ENCODE measurements at places on chromosomes 3 and 15.

- no peak for DNase-seq
These were observed 32.2 kb downstream of the ANAPC13 start for GRCh38 chr3:134453631-134454030.

- DNase-seq = no peak
These were observed 10.5 kb downstream of the FILIP1L start for GRCh38 chr3:100103558-100104441.

DNA sequence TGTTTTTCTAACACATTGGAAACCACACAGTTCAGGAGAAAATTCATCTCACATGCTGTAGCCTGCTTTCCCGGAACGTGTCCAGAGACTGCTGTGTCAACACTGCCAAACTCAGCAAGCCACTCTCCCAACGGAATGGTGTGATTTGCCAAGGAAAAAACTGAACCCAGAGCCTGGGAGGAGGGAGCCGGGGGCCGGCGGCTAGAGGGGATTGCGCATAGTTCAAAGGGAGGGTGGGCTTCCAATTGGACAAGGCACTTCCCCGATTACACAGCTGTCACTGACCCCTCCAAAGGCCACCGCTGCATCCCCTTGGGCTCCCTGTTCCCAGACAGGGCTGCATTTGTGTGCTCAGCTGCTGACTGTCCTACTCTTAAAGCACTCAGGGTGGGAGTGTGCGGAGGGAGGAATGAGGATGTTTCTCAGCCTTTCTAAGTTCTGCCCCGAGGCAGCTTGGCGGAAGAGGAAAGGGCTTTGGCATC is 256.2 kb downstream of the ZNF621 start:
- DNase-seq = peak; percentile 91

GRCh38 chr3:106379251-106379750 is 510.5 kb upstream of the CBLB start:
- DNase-seq = no peak

GRCh38 chr15:22845289-22845900 is 6.9 kb downstream of the NIPA2 start:
- DNase-seq = no peak

GRCh38 chr15:79887054-79887930 is 9.5 kb downstream of the MTHFS start:
- no peak for DNase-seq

DNA sequence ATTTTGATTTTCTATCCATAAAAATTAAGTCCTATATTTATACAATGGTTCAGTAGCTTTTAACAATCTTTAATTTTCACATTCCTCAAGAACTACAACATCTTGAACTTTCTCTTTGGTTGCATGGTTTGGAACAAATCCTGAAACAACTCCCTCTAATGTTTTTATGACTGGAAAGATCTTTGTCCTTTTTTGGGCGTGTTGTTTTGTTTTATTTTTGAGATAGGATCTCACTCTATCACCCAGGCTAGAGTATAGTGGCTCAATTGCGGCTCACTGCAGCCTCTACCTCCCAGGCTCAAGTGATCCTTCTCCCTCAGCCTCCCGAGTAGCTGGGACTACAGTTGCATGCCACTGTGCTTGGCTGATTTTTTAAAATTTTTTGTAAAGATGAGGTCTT is 4.0 kb downstream of the STX19 start:
- DNase-seq = no peak

- DNase-seq = no peak
These were observed 5.0 kb downstream of the GPR156 start for GRCh38 chr3:120280026-120280425.

GRCh38 chr3:134985864-134986715 is 191.0 kb downstream of the EPHB1 start:
- DNase-seq = no peak

- peak; percentile 41 for DNase-seq
These were observed 216.1 kb downstream of the ATP8B4 start for GRCh38 chr15:49902685-49903501.

DNA sequence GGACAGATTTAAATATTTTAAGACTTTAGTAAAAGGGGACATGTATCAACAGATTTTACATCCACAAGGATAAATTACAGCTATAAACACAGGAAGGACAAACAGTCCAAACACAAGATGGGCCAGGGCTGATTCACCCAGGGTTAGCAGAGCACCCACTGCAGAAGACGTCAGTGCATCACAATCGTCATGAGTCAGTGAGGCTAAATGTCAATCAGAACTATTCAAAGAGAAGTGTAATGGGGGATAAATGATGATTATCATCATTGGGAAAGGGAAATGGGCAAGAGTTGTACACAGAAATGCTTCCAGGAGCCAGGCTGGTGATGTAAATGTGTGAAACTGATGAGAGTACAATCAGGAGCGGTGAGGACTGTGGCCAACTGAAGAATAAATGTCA is 226.8 kb downstream of the PLCL2 start:
- DNase-seq = no peak

- no peak for DNase-seq
These were observed 52.4 kb downstream of the GASK1A start for GRCh38 chr3:43031485-43031884.

GRCh38 chr3:196995646-196996355 is 27.2 kb upstream of the PIGZ start:
- DNase-seq = no peak

DNA sequence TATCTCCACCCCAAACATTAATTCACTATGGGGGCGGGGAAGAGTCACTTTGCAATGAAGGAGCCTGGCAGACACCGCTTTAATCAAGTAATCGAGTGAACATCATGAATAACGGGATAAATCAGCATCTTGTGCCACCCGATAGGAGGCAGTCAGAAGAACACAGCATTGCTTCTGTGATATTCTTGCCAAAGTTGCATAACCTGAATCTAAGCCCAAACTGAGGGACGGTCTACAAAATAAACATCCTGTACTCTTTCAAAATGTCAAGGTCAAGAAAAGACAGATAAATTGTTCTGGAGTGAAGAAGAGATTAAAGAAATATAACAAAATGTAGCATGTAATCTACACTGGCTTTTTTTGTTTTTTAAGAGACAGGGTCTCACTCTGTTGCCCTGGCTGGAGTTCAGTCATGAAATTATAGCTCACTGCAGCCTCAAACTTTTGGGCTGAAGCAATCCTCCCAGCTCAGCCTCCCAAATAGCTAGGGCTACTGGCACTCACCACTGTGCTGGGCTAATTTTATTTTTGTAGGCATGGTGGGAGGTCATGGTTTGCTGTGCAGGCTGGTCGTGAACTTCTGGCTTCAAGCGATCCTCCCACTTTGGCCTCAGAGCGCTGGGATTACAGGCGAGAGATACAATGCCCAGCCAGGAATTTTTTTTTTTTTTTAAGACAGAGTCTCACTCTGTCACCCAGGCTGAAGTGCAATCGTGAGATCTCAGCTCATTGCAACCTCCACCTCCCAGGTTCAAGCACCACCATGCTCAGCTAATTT is 20.1 kb upstream of the VWA5B2 start:
- DNase-seq = no peak

GRCh38 chr3:47073685-47074084 is 90.2 kb downstream of the SETD2 start:
- no peak for DNase-seq

GRCh38 chr3:35544976-35545375 is 94.3 kb upstream of the ARPP21 start:
- DNase-seq = no peak

DNA sequence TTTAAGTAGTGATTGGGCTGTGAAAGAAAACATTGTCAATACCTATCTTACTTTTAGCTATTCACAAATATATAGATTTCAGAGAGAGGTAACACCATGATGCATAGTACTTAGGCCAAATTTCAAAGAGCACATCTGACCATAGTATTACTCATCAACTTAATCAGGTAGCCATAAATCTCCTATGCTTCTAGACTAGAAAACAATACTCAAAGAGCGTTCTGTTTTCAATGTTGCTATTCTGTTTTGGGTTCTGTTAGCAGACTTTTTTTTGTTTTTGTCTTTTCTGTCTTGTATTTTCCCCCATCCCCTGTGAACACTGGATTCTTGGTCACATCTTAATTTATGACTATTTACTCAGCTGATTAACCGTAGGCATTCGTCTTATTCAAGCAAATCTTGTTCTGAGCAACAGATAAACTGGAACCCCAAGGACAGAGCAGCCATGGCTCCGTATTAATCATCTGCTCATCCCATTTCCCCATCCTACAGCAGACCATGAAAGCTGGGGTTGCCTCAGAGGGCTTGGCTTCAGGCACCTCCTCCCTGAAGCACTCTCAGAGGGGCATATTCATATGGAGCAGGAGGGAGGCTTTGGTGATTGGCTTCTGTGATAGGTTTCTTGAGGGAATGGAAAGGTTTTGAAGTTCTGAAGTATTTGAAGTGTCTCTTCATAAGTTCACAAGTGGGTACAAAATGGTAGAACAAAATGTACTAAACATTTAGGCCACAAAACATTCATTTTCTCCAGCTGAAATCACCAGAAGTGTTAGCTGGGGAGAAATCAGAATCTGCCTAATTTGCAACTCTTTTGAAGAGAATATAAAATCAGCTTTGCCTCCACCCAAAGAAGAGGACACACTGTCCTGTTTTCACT is 105.3 kb downstream of the TNIK start:
- DNase-seq = no peak

DNA sequence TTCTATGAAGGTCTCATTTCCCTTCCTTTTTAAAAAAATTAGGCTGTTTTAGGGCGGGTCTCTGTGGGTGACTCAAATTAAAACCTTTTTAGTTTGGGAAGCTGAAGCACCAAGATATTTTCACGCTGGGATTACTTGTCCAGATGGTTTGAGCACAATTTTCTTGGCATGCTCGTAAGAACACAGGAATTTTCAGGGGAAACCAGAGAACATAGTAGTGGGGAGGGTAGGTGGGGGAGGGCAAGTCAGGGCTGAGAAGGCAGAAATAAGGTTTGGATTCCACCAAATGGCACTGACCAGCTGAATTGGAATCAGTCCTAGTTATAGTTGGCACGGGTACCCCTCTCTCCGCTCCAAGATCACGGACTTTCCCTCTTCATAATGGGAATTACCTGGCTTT is 97.3 kb upstream of the LRIG1 start:
- DNase-seq = peak; percentile 68

DNA sequence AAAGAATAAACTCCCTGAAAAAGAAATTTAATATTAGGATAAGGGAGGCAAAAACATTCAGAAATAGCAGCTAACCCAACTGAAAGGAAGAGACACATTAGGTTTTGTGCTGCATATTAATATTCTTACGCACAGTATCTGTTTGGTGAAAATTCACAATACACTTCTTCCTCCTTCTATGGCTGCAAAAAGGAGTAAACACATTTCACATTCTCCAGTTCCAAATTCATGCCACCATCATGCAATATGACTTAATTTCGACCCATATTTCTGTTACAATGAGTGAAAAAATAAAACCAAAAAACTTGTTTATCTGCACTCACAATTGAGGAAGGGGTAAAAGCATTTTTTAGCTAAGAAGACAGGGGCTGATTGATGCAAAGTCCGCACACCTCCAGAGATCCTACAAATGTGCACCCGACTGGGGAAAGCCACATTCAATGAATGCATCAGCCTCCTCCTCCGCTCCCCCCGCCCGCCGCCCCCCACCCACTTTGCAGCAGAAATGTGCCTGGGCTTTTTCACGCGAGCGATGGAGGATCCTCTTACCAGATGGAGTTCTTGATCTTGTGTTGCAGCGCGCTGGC is 1.0 kb downstream of the RFX7 start:
- DNase-seq = no peak

GRCh38 chr3:185552358-185552877 is at the start of gene LIPH:
Gene LIPH, minus strand, starts transcription at chr3:185552588. Its CDS starts 117 bp downstream, at chr3:185552471.
- no peak for DNase-seq

DNA sequence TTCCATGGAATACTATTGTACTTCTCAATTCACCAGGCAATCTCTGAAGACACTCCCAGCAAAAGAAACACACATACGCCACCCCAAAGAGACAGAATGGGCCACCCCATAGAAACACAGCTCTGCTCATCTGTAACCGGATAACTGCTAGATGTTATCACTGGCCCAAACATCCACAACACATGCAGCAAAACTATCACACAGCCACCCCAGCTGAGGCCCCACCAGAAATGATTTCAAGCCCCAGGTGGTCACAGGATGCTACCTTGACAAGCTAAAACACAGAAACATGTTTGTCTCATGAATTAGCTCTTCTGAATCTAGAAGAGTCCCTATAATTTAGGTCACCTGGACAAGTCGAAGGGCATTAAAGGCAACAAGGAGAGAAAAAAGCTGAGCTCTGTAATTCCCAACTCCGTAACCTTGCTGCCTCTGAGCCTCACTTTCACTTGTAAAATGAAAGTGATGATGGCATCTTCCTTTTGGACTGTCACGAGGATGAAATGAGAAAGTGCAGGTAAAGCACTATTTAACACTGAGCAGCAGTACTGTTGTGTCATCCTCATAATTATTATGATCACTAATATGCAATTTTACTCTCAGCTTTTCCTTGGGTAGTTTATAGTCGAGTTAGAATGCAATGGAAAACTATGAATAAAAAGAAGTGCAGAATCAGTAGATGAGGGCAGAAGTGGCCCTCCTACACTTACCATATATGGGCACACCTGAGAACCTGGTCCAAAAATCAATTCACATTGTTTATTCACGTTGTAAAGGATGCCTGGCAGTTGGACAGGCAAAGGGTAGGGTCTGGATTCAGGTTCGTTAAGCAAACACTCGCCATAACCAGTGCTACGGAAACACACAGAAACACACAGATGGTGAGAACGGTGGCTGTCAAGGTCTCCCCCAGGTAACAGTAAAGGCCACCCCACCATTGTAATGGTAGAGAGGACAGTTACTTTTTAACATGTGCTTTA is 38.6 kb downstream of the ADAMTS9 start:
- DNase-seq = no peak

- no peak for DNase-seq
These were observed 712.1 kb downstream of the MECOM start for GRCh38 chr3:168951368-168951767.

- peak; percentile 18 for DNase-seq
These were observed 21.7 kb downstream of the TMEM43 start for GRCh38 chr3:14146381-14147065.

GRCh38 chr3:172647823-172648222 is 63.0 kb downstream of the NCEH1 start:
- no peak for DNase-seq

- DNase-seq = no peak
These were observed 58.3 kb upstream of the ATG7 start for GRCh38 chr3:11213810-11214450.

DNA sequence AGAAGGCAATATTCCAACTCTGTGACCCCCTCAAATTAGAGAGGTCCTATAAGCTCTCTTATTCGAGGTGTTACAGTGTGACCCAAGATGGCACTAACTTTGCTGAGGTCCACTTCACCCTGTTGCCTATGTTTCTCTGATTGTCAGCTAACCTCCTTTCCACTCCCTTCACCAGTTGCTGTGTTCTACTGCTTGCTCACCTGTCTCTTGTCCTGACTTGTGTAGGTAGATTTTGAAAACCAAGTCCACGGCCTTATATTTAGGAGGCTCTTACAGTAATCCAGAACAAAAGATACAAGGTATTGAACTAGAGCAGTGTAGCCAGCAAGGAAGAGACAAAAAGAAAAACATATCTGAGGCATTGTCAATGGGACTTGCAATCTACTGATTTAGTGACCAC is 20.1 kb upstream of the GSK3B start:
- no peak for DNase-seq

- DNase-seq = no peak
These were observed 23.1 kb downstream of the AADAC start for GRCh38 chr3:151837057-151837456.

Data from femur (tissue), 1 donor.